ENCODE measurements at places on chromosomes 11 and 22. TPM values are rescaled to one million over a fixed set of nuclear protein-coding genes. Genes with fewer than 3 reads are reported as not detected.
A peak's percentile ranks its signal among the peaks of the same experiment; 100 is the strongest.

The PPFIBP2 gene
- 11.2 TPM for total RNA-seq

The CCDC88B gene
- total RNA-seq = 127 TPM

The CDC42EP2 gene
- 1.2 TPM for total RNA-seq

The TSPAN18 gene
- total RNA-seq = 8.7 TPM

The MS4A12 gene
- not detected for total RNA-seq

The APOL4 gene
- total RNA-seq = 8.5 TPM

The DNHD1 gene
- 17.8 TPM for total RNA-seq

DNA sequence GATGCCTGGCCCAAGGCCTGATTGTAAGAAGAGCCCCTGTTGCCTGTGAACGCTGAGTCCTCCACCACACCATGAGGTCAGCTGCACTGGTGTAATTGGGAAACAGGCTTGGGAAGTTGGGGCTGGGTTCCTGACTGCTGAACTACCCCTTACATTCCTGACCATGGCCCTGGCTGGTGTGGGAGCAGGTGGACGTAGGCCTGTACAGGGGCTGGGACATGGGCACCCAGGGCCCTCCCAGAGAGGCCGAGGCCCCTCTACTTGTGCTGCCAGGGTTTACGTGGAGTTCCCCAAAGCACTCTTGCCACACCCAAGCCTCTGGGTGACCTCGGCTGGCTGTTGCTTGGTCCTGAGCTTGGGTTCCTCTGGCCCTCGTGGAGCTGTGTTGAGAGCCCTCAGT is 5.4 kb downstream of the RELT start:
- no peak overlapping the region for H3K4me3 ChIP-seq
- no peaks in the 10 kb centered on the region for H3K27me3 ChIP-seq
- DNase-seq = no peak
- peaks cover 20% of the 10 kb centered on the region for H3K36me3 ChIP-seq
- H3K4me1 ChIP-seq = peaks cover 94% of the 10 kb centered on the region

- H3K36me3 ChIP-seq = no peaks in the 10 kb centered on the region
- H3K4me3 ChIP-seq = no peak overlapping the region
Measured at GRCh38 chr11:32259641-32260081, 168.8 kb downstream of the RCN1 start.

GRCh38 chr22:36862251-36863242 is 1.7 kb downstream of the NCF4 start:
- H3K4me1 ChIP-seq = peaks cover 73% of the 10 kb centered on the region
- peaks cover 34% of the 10 kb centered on the region for H3K36me3 ChIP-seq
- DNase-seq = no peak
- H3K27me3 ChIP-seq = no peaks in the 10 kb centered on the region

DNA sequence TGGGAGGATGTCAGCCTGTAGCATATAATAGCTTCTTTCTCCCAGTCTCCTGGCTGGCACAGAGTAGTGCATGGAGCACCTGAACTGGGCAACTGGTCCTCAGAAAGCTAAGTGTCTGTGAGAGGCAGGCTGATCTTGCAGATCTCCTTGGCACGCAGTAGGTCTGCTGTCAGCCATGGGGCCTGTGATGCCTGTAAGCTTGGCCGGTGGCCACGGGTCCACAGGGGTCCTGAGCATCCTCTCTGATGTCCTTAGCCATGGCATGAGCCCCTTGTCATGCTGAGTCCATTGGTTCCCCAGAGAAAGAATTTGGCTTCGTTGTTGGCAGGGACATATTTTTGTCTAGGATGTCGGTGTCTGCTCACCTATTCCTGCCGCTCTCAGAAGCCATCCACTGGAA is 25.0 kb downstream of the AMPD3 start:
- no peak overlapping the region for H3K27ac ChIP-seq
- no peaks in the 10 kb centered on the region for H3K27me3 ChIP-seq

GRCh38 chr11:106925245-106925644 is 93.0 kb downstream of the GUCY1A2 start:
- H3K36me3 ChIP-seq = no peaks in the 10 kb centered on the region
- H3K27ac ChIP-seq = no peak overlapping the region
- no peaks in the 10 kb centered on the region for H3K4me1 ChIP-seq

DNA sequence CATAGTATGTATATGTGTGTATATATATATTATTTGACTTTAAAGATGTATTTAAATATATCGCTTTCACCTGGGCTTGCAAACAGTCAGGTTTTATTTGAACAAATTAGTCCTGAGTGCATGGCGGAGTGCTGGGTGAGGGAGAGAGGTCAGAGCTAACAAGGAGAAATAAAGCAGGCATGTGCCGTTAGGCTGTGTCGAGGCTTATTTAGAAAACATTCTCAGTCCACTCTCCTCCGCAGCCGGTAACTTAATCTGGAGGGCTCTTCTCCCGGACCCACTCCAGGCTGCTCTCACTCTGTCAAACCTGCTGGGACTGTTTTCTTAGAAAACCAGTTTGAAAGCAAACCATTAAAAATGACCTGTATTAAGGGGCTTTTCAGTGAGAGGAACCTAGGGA is 455.9 kb downstream of the MN1 start:
- DNase-seq = no peak
- no peaks in the 10 kb centered on the region for H3K36me3 ChIP-seq
- no peak overlapping the region for H3K4me3 ChIP-seq
- H3K27ac ChIP-seq = no peak overlapping the region
- no peaks in the 10 kb centered on the region for H3K27me3 ChIP-seq

DNA sequence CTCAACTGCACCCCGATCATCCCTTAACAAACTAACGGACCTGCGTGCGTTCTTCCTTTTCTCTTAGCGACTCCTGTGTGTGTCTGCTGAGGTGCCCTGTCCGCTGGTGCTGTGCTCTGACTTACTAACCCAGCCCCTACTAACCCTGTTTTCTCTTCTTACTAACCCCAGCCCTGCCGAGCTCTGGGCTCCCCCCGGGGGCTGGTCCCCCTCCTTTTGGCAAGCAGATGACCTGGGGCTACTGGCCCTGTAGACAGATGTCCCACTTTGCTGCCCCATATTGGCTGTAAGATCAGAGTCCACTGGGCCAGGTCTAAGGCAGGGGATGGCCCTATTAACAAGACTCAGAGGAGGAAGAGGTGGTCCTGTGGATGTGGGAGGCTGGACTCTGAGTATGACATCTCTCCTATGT is 14.7 kb downstream of the MIAT start:
- no peaks in the 10 kb centered on the region for H3K27me3 ChIP-seq
- DNase-seq = no peak
- peak overlapping the region; percentile 98 for H3K27ac ChIP-seq

Data from activated CD8-positive, alpha-beta T cell treated with anti-CD3 and anti-CD28 coated beads, Interleukin-2, amount 10 ng/mL, durations not matched to agents 7 days and 5 days (primary cell).